HS-27A (cell line): ENCODE measurements at places on chromosomes 13 and 19.

DNA sequence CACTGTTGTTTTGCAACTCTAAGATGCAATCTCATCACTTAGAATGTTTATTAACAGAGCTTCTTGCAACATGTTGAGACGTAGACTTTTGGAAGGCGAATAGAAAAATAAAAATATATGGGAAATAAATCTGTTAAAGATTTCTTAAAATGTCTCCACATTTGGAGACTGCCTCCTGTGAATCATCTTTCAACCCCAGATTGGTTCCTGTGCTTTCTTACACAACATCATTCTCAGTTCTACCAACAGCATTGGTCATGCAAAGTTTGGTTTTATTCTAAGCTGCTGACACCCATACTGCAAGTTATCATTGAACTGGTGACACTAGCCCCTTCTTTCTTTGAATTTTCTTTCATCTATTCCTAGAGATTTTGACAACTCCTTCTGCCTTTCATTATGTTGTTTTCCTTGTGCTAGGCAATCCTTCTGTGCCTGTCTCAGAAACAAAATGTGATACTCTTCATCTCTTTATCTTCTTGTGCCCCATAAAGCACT lies 1.6 kb upstream of the IGFL3 start:
- no peak for DNase-seq

DNA sequence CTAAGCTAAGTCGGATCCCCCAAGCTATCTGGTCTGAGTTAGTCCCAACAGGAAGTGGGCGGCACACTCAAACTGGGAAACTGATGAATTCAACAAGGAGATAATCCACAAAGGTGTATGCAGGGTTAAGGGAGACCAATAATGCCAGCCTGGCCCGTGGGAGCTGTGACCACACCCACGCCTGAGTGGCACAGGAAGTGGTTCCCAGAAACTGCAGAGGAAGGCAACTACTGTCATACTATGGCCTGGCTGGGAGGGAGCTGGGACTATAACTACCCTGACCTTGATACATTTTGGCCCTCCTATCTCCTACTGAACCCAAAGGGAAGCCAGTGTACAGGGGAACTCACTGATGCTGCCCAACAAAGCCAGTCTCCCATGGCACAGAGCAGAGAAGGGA lies 85.5 kb upstream of the TDRD3 start:
- no peak for DNase-seq

DNA sequence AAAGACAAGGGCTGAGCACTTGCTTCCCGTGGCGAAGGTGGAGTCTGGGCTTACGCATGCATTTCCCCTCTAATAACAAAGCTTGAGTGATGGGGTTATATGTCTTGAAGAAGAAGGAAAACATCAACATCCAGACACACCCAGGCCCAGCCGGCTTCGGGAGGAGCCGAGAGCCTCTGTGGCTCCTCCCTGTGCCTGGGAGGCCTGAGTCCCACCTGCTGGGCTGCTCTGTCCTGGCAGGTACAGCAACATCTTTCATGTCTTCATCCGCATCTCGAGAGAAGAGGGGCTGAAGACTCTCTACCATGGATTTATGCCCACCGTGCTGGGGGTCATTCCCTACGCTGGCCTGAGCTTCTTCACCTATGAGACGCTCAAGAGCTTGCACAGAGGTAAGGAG lies 30.6 kb downstream of the TMEM161A start:
- no peak for DNase-seq

DNA sequence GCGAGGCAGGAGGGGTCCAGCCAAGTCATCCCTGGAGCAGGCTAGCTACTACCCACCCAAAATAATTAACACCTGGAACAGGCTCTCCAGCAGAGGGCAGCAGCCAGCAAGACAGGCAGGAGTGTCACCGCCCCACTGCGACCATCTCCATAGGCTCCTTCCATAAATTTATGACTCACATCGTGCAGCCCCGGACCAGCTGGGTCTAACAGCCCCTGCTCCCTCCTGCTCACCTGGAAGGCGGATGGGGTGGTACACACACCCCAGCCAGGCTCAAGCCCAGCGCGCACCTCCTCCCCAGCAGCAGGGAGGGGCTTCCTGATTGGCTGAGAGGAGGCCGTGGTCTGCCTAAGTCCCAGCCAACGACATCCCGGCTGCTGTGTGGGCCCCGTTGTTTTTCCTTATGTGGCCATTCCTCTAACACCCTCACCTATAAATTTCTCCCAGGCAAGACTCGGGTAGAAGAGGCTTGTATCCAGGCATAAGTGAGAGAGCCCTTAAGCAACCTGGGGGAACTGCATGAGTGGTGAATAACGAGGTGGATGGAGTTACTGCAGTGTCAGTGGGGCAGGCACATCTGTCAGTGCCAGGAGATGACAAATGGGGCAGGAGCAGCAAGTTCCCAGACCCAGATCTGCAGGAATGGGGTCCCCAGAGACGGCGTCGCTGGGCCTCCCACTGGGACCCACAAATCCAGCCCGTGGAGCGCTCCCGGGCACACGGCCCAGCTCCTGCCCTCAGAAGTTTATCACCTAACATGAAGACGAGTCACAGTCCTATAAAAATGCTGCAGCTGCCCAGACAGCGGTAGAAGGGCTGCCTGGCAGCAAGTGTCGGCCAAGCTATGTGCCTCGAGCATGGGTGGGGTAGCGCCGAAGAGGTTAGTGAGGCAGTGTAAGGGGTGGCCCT lies 43.1 kb downstream of the CEBPG start:
- peak; percentile 39 for DNase-seq

GRCh38 chr19:57103573-57104277 lies 16.1 kb upstream of the USP29 start:
- DNase-seq, result peak; percentile 31

- DNase-seq, result no peak
Measured at GRCh38 chr13:29526741-29527140, 68.7 kb downstream of the SLC7A1 start.
